ENCODE measurements at places on chromosomes 3 and 15.

- no peak for DNase-seq
Measured at GRCh38 chr3:123949641-123950040, 11.4 kb downstream of the CCDC14 start.

DNA sequence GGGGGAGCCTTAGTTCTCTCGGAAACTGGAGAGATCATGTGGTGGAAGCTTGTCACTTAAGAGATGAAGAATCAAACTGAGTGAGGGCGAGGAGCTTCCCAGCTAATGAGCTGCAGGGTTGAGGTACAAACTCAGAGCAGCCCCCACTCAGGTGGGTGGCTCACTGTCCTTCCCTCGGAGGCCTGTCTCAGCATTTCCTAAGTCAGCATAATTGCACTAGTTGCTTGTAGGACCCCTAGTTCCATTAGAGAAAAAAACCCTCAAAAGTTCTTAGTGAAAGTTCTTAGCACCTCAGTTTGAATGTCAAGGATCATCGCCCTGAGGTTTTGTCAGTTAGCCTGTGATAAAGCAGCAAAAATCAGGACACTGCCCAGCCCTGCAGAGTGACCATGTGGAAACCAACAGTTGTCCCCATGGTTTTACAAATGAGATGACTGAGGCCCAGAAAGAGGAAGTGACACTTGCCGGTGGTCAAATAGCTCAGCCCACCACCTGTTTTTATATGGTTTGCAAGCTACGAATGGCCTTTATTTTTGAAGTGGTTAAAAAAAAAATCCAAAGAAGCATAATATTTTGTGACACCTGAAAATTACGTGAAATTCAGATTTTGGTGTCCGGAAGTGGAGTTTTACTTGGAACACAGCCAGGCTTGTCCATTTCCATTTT is 11.9 kb downstream of the SMAD6 start:
- DNase-seq: no peak

DNA sequence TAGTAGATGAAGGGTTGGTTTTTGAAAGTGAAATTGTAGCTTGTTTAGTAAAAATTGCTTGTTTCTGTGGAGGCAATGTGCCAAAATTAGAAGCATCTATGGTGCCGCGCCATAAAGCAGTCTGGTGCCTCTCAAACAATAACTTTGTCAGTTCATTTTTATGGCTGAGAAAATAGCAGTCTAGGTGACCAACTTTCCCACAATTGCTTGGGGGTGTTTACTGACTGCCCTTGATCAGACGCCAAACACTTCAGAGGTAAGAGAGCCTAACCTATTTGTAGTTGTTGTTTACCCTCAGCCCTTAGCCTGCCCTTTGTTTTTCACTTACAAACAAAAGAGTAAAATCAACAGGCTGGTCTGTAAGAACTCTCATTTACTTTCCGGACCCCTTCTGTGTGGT is 174.5 kb downstream of the FNDC3B start:
- peak; percentile 81 for DNase-seq

DNA sequence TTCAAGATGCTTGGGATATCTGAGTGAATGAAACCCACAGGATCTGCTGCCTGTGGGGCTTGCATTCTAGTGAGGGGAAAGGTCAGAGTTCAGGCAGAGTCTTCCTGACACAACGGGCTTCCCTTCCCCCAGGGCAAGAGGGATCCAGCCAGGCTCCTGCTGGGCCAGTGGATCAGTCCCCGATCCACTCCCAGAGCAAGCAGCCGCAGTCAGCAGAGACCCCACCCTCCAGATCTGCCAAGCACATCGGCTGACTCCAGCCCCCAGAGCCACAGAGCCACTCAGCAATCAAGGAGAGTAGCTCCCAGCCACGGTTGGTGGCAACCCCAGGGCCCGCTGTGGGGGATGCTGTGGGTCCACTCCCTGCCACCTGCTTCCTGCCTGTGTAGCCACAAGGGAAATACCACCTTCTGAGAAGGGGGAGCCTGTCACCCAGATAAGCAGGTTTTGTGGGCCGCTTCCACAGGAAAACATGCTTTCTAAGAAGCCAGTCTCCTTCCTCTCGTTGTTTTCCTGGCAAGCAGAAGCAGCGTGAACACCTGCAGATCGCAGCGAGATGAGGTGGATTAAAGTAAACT is 44.9 kb downstream of the CPN2 start:
- DNase-seq: no peak

GRCh38 chr3:11391174-11391879 is 119.1 kb downstream of the ATG7 start:
- no peak for DNase-seq

DNA sequence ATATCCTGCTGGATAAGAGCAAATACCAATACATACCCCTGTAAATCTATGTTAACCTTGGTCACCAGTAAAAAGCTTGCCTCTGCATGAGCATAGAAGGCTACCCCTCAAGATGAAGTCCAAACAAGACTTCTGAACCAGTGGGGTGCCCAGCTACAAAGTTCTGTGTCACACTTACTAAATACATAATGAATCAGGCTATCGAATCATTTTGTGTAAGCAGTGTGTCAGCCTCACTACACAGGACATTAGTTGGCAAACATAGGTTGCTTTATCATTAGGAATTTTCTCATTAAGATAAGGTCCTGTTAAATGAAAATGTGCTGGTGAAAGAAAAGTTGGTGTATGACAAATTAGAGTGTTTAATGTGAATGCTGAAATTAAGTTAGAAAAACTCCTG is 452.0 kb downstream of the MFSD1 start:
- no peak for DNase-seq

DNA sequence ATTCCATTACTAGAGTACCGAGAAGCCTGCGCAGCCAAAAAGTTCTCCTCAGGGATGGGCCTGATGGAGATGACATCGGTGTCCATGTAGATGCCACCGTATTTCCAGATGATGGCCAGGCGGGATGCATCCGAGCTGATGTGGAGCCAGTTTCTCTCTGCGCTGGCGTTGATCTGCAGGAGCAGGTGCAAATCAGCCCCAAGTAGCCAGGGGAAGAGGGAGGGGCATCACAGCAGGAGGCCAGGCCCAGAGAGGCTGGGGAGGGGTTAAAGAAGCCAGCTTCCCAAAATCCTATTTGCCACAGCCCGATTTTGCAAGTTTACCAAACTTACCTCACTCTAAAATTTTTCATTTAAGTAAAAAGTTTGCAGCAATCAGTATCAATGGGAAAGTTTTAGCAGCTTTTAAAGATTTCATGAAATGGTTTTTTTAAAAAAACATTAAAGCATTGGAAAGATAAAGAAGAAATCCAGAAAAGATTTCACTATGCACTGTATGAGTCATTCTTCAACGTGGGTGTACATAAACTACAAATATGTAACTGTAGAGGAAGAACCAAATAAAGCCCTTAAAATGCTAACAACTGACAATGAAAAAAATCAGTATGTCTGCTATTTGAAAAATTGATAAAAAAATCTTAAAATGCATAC is 7.4 kb downstream of the A4GNT start:
- DNase-seq: no peak
